AG08396 (cell line): ENCODE measurements at places on chromosomes 2 and 18.
A peak's percentile ranks its signal among the peaks of the same experiment; 100 is the strongest.

DNA sequence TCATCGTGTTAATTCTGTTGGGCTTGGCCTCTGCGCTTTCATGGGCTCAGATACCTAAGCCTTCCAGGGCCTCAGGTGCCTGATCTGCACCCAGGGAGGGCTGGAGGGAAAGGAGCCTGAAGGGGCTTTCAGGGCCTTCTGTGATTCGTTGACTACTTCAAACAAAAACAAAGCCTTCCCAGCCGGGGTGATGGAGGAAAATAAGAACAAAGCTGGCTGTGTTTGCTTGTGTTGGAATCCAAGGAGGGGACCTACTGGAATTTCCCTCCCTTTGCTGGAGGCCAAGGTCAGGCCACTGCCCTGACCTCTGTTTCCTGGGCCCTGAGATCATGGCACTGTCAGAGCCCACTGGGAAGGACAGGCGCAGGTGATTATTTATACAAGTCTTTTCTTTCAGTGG is 135.3 kb downstream of the KLHL29 start:
- no peak for DNase-seq

- DNase-seq: no peak
Observed at GRCh38 chr2:239621611-239622010, 220.8 kb upstream of the HDAC4 start.

DNA sequence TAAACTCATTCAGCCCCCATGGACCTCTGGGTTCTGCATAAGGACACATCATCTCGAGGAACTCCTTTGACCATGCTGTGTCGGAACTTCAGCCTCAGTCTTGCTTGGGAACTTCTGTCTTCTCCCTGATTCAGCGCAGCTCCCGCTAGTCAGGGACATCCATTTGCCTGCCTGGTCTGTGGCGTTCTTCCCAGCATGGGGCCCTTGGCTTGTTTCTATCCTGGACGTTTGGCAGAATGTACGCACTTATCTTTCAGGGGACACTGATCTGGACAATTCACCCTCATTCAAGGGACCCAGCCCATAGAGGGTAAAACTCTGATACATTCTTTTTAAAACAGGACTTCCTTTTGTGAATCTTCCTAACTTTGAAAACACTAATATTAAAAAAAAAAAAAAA is 75.8 kb upstream of the WIPF1 start:
- no peak for DNase-seq

GRCh38 chr2:61018798-61019197 is 743 bp upstream of the PUS10 start:
- no peak for DNase-seq

- DNase-seq: no peak
Observed at GRCh38 chr2:235679471-235679870, 185.6 kb downstream of the AGAP1 start.

DNA sequence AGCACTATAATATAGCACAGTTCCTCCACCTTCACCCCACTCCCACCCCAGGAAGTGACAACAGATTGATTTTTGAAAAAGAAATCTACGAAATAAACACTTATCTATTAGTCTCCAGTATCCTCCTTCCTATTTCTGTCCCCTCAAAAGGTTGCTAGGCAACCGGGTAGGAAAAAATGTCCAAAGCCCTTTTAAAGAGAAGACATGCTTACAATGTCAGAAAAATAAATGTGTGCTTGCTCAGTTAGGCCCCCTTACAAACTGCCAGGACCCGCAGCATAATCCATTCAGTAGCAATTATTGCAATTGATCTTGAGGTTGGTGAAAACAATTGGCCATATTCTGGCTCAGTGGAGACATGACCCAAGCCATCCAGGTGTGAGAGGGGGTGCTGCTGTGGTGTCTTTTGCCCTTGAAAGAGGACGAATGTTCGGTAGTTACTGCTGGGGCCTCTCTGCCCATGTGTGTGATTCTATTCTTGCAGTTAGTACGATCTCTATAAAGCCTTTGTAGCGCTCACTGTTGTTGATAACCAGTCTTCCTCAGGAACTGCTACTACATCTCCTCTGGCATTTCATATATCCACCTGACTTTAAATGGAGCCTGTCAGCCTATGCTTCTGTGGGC is 144.3 kb downstream of the MYO3B start:
- no peak for DNase-seq

DNA sequence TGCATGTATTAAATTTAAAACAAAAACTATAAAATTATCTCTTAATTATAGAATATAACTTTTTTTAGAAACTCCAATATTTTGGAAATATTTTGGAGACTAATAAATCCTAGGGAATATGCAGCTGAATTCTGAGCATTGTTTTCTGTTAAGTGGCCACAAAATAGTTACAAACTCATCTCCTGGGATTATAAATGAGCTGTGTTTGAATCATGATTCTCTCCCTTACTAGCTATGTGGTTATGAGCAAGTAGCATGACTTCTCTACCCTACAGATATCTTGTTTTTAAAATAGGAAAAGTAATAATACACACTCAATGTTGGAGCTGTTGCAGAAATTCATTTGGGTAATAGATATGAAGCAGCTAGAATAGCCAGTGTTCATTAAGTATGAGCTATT is 137.9 kb upstream of the ITGA4 start:
- no peak for DNase-seq

DNA sequence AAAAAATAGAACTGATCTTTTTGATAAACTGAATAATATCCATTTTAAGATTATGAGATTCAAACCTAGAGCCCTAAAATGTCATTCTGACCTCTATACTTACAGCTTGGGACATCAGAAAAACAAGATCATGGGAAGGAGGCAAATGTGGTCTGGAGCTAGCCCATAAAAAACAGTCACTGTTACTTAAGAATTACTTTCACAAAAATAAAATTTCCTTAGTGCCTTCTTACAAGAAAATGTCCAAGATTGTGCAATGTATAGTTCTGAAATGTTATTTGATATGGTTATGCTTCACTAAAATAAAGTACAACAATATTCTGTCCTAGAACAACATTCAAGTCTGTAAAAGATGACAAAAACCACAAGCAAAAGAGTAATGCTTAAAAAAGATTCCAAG is 247.6 kb downstream of the DYM start:
- no peak for DNase-seq

DNA sequence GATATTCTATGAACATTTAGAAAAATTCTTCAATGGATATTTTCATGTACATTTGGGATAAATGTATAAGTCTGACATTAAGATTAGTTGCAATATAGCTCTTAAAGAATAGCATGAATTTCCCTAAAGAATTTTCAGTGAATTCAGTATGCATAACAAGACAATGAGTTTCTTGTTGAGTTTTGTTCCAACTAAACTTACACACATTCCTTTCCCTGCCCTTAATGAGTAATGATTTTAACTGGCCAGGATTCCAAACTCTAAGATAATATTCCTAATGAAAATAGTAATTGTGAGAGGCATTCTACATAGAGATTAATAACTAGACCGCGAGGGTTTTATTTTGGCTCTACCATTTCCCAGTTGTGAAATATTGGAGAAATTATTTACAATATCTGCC is 390.3 kb upstream of the GALNT5 start:
- DNase-seq: no peak

DNA sequence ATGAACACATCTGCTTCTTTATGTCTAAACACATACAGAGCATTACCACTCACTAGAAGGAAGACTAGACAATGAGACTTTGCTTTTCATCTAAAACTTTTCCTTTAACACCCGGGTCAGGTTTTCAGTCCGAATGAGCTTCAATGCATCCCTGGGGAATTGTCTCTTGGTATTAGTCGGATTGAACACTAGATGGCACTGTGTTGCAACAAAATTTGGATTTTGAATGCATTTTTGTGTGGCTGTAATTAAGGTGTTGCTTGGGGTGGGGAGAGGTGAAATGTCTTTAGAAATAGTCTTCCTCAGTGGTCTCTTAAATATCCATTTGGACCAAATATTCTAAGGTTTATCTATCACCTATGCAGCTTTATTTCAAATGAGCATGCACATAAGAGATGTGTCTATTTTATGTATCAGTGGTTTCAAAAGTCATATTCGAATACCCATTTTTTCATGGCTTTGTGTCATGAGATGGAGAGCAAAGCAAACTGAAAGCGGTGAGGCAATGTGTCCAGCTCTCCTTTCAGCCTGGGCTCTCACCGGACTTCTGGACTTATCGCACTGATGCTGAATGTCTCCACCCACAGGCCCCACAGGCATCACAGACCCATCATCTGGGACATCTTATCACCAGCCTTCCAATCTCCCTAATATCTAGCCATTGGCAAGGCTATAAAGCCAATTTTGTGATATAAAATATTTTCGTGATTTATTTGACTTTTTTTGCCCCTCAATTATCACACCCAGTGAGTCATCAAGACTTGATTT is 510.3 kb downstream of the RNF144A start:
- DNase-seq: peak; percentile 57

DNA sequence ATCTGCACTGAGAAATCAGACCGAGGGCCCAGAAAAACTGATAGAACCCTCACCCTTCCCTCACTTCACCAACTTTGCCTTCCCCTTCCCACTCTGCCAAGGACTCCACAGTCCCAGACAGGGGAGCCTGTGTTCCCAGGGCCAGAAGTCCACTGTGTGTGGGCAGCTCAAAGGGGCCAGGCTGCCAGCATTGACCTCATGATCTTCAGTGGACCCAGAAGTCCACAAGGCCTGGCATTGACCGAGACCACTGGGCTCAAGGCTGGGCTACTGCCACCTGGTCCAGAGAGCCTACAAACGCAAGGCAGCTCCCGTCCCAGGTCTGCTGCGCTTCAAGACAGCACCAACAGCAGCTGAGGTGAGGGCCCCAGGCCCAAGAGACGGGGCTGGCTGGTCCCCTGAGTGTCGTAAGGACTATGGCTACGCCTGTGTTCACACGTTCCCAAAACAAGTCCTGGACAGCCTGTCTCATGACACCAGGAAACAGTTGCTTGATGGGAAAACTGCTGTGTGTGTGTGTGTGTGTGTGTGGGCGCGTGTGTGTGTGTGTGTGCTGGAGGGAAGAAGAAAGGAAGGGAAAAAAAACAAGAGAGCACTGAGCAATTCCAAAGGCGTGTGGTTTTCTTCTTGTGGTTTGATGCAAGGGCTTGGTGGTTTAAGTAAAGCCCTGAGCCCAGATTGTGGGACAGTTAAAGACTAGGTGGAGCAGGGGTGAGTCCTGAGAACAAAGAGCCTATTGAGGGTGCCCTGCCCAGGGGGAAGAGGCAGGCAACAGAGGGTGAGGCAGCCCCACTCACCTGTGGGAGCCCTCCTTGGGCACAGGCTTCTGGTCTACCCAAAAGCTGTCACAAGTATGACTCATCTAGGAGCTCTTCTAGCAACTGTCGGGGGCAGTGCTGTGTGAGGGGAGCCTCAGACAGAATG is 46.6 kb upstream of the ZBTB7C start:
- peak; percentile 62 for DNase-seq

GRCh38 chr2:62934517-62934916 is 116.1 kb upstream of the OTX1 start:
- no peak for DNase-seq

DNA sequence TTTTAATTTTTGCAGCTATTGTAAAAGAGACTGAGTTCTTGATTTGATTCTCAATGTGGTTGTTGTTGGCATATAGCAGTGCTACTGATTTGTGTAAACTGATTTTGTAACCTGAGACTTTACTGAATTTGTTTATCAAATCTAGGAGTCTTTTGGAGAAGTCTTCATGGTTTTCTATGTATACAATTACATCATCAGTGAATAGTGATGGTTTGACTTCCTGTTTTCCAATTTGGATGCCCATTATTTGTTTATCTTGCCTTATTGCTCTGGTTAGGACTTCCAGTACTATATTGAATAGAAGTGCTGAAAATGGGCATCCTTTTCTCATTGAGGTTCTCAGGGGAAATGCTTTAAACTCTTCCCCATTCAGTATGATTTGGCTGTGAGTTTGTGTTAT is 99.7 kb downstream of the GULP1 start:
- no peak for DNase-seq

- DNase-seq: no peak
Observed at GRCh38 chr2:177398290-177398683, 5.7 kb downstream of the AGPS start.

- DNase-seq: no peak
Observed at GRCh38 chr2:8575038-8575833, 106.6 kb upstream of the ID2 start.

- no peak for DNase-seq
Observed at GRCh38 chr2:45808294-45808800, 156.9 kb downstream of the PRKCE start.

DNA sequence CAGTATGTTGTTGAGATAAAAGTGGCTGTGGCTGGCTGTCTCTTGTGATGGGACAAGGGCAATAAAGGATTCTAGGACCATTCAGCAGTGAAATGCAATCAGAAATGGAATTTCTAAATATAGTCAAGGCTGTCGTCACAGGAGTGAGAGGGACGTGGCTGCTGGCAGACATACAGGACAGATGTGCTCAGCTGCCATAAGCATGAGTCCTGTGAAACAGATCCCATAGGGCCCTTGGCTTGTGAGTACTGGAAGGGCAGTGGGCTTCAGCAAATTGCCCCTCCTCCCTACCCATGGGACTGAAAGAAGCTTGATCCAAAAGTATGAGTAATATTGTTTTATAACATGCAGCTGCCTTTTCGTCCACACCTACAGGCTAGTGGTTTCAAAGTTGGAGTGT is 4.2 kb upstream of the CNNM3 start:
- DNase-seq: peak; percentile 70

DNA sequence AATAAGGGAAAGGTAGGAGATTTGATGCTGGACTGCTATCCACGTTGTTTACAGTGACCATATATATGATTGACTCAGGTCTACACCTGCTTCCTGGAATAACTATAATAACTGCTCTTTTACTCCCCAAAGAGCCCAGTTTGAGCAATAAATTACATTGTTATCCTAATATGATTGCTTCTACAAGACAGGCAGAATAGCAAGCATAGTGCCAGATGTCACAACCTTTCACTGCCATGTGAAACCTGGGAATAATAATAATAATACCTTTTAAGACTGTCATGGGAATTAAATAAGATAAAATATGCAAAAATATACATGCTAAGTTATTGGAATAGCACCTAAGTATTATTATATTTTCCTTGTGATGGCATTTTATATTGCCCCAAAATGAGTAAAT is 298.7 kb downstream of the GALNT13 start:
- DNase-seq: no peak

GRCh38 chr18:4224031-4224704 is 230.9 kb downstream of the DLGAP1 start:
- no peak for DNase-seq

DNA sequence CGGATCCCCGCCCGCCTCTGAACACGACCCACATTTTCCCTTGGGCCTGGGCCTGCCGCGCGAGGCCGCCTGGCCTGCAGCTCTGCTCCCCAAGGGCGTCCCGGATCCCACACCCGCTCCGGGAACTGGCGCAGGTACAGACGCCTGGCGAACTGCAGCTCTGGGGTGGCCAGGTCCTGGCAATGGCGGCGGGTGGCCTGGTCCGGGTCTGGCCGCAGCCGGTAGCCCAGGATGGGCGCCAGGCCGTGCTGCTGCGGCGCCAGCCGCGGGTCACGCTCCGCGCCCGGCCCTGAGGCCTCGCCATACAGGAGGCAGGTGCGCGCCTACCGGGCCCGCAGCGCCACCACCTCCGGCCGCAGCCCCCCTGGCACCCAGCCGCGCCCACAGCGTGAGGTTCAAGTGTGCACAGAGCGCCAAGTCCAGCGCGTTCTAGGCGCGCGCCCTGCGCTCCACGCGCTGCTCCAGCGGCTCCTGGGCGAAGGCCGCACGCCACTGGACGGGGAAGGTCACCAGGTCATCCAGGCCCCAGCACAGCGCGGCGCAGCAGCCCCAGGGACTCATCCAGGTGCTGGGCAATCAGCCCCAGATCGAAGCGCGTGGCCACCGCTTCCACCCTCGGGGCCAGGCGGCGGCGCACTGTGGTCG is 9.5 kb downstream of the AQP12A start:
- no peak for DNase-seq

GRCh38 chr2:217685255-217685605 is 317.6 kb downstream of the TNS1 start:
- DNase-seq: peak; percentile 77

- DNase-seq: no peak
Observed at GRCh38 chr18:3401669-3402620, 48.0 kb upstream of the TGIF1 start.
